Activated CD4-positive, alpha-beta T cell treated with anti-CD3 and anti-CD28 coated beads, Interleukin-2, amount 50 U/mL, for 4 hours (primary cell): ENCODE measurements at places on chromosomes 3 and 15.

- DNase-seq, result no peak
These were observed 47.4 kb upstream of the VGLL4 start for GRCh38 chr3:11690863-11691766.

DNA sequence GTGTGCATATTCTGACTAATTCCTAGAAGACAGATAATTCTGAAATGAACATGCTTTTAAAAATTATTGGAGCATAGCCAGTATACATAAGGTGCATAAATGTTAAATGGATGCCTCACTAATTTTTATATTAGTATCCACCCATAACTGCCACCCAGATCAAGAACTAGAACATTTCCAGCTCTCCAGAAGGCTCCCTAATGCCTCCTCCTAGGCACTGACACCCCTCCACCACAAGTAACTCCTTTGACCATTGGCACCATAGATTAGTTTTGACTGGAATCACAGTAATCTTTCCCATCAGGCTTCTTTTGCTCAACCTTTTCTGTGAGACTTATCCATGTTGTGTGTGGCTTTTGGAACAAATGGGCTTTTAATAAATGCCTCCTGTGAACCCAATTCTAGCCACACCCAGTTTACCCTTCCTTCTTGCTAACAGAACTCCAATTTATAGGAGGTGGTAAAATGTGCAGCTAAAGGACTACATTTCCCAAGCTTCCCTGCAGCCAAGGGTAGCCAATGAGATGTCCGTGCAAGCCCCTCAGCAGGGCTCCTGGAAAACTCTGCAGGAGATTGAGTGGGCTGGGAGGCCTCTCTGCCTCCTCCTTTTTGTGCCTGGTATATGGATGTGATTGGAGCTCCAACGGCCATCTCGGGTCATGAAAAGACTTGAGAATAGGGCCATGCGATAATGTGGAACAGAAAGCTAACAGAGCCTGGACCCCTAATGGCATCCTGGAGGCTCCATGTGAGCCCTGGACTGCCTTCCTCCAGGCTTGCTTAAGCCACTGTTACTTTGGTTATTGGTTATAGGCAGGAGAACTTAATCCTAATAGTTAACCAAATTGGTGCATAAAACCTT is 322.6 kb upstream of the TLE3 start:
- DNase-seq, result no peak

DNA sequence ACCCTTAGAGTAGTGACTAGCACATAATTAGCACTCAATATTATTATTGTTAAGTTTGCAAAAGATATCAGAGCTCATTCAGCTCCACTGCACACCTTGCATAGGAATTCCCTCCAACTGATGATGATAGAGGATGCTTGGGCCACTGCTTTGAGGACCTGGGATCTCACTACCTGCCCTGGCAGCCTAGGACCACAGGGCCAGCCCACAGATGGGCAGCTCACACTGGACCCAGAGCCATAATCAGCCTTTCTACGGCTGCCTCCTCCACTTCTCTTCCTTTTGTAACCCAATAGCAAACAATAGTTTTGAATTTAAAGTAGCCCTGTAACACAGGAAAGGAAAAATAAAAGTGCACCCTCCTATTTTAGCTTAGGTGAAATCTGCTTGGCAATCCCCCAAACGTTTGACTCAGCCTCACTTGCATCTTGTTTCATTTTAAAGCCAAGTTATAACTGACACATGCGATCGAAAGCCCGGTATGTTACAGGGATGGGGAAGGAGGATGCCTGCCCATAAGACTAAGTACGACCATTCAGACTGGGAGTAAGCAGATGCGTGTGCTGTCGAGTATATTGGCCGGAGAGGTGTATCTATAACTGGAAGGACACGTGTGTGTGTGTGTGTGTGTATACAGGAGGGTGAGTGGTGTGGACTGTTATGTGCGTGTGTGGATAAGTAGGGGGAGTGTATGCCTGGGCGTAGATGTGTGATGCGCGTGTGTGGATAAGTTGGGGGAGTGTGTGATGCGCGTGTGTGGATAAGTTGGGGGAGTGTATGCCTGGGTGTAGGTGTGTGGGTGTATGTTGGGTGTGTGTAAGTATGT is 65.9 kb downstream of the CPN2 start:
- no peak for DNase-seq

DNA sequence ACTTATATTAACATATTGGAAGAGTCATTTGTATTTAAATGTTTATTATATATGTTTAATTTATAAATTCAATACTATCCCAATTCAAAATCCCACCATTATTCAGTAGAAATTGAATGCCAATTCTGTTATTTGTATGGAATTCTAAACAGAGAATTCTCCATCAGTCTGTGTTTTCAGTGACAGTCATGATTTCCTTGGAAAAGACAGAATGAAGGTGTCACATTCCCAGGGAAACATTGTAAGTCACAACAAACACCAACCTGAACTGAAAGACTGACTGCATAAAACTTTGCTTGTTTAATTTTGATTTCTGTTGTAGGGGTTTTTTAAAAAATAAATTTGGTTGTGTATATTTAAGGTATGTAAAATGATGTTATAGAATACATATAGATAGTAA is 769.8 kb upstream of the BCHE start:
- no peak for DNase-seq

GRCh38 chr15:49538520-49538919 is 82.1 kb downstream of the FAM227B start:
- no peak for DNase-seq

GRCh38 chr3:151275091-151275490 is 3.3 kb downstream of the P2RY14 start:
- DNase-seq, result no peak

- no peak for DNase-seq
These were observed 283.9 kb downstream of the RORA start for GRCh38 chr15:60945196-60945595.

DNA sequence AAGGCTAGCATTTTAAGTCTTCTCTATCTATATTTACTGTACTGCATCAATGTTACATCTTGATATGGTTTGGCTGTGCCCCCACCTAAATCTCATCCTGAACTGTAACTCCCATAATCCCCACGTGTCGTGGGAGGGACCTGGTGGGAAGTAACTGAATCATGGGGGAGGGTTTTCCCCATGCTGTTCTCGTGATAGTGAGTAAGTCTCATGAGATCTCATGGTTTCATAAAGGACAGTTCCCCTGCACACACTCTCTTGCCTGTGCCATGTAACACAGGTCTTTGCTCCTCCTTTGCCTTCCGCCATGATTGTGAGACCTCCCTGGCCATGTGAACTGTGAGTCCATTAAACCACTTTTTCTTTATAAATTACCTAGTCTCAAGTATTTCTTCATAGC is 161.5 kb downstream of the TBC1D5 start:
- DNase-seq, result no peak

DNA sequence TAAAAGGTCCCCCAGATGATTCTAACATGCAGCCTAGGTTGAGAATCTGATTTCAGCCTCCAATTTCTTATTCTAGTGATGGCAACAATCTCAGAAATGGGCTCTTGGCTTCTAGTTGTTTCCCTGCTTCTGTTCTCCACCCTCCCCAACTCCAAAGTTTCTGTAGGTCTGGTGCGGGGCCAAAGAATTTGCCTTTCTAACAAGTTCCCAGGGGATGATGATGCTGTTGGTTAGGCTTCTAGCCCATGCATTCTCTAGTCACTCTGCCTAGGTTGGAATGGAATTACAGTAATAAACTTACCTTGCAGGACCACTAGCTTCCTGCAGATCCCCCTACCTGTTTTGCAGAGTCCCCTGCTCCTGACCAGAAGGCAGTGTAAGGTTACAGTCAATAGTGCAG is 103.2 kb upstream of the PPP2R3A start:
- DNase-seq, result no peak

DNA sequence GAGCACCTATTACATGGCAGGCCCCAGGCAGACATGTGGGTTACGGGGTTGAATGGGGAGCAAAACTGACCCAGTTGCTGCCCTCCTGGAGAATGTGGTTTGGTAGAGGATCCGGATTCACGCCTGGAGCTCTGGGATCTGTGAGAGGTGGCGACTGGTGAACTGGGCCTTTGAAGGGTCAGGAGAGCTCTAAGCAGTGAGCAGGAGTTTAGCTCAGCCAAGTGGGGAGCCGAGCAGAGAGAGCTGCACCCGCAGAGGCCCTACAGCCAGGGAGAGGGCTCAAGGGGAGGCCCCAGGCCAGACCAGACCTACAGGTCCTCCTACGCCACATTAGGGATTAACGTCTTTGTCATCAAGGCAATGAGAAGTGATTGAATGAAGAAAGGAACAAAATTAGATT is 179.8 kb upstream of the TLE3 start:
- DNase-seq, result no peak

DNA sequence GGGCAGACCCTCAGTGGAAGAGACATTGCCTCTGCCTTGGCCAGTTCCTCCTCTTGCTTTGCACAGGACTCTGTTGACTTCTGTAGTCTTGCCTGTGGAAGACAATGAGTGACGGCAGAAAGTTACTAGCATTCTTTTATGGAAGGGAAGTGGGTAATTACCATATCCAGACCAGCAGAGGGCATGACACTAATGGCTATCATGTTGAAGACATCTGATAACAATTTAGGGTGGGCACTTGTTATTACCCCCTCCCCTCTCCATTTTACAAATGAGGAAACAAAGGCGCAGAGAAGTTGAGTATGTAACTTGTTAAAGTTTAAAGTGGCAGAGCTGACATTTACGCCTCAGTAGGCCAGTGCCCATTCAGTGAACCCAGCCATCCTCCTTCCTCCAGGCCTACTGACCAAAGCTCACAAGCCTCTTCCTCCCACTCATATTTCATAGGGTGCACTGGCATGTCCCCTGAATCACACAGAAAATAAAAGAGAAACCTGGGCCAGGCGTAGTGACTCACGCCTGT is 48.2 kb upstream of the FMN1 start:
- DNase-seq, result no peak

DNA sequence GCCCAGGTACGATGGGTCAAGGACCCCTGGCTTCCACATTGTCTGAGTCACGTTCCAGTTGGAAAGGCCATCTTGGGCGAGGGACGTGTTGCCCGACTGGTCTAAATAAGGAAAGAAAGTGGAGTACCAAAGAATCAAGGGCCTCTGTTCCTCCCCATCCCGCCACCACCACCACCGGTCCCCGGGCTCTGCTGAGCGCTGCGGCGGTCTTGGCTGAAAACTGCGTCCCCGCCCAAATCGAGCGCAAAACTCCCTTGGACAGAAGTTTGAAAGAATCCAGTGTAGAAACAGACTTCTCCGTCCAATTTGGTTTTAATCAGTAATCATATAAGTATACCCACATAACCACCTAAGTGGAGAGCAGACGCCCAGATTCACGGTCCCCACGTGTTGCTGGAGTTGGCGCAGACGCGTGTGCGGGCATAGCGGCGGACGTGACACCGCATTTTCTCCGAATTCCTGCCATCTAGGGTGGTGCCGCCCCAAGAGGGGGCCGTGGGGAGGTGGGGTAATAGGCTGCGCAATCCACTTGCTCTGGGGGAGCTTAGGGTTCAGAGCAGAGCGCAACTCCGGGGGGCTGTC is 243.8 kb upstream of the TOPAZ1 start:
- DNase-seq, result no peak

GRCh38 chr3:5134499-5134898 is 12.4 kb downstream of the ARL8B start:
- no peak for DNase-seq

DNA sequence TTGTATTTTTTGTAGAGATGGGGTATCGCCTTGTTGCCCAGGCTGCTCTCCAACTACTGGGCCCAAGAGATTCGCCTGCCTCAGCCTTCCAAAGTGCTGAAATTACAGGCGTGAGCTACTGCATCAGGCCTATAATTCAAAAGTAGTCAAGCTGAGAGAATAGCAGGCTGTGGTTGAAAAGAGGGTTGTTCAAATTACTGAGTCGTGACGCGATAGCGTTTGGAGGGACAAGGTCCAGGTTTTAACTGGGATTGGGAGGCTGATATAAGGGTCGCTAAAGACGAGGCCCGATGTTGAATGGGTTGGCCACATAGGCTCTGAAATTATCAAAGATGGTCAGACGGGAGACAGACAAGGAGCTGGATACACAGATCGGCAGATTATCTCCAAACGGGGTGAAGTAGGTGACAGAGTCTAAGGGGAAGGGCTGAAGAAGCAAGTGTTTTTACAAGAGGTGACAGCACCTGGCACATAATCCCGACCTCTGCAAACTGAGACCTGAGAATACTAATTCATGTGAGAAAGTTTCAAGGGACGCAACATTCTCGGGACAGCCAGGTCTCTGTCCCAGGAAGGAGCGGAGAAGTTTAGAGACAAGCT is 759 bp upstream of the ARID3B start:
- no peak for DNase-seq

GRCh38 chr3:65342084-65342683 is 654.4 kb upstream of the ADAMTS9 start:
- DNase-seq, result no peak

- no peak for DNase-seq
These were observed 238.6 kb downstream of the ADAMTSL3 start for GRCh38 chr15:83892498-83892897.

GRCh38 chr3:115239717-115240116 is 92.6 kb upstream of the ZBTB20 start:
- DNase-seq, result no peak

GRCh38 chr3:35422836-35423601 is 216.3 kb upstream of the ARPP21 start:
- no peak for DNase-seq

DNA sequence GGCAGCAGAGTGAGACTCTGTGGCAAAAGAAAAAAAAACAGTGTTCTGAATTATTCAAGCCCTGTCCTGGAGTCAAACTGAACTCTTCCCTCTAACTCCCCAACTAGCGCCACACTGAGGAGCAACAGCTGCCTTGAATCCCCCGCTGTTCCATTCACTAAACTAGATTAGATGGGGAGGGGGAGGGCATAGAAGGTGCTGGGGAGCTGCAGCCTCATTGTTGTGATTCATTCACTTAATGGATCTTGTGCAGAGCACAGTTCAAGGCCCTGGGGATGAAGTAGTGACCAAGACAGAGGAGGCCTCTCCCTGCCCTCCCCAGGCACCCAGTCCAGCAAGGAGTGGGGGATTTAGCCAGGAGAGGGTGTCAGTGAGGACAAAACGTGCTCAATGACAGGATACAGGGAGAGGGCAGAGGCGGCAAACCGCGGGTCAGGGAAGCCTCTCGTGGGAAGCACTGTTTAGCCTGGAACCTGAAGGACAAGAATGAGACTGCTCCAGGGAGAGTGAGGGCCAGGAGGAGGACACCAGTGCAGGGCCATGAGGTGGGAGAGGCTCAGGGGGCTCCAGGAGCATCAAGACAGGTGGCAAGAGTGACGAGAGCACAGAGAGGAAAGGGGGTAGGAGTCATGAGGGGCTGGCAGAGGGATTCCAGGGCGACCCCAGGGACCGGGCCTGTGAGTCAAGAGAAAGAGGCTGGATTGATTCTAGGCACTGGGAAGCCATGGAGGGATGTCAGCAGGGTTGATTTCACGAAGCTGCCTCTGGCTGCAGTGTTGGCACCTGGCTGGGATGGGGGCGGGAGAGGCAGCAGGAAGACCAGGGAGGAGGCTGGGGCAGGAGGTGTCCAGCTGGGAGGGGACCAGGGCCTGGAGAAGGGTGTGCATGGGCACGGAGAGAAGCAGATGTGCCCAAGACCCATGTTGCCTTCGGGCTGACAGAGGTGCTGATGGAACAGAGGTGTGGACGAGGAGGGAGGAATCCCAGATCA is 31.4 kb downstream of the ALS2CL start:
- DNase-seq, result no peak

GRCh38 chr15:25245801-25246622 is 192.8 kb downstream of the UBE3A start:
- no peak for DNase-seq

GRCh38 chr3:50275996-50276761 is 2.7 kb upstream of the LSMEM2 start:
- no peak for DNase-seq
